Mucosa of gallbladder (tissue), 1 donor: ENCODE measurements at places on chromosomes 4 and X. TPM values are rescaled to one million over a fixed set of nuclear protein-coding genes. Genes with fewer than 3 reads are reported as not detected.
A peak's percentile ranks its signal among the peaks of the same experiment; 100 is the strongest.

DNA sequence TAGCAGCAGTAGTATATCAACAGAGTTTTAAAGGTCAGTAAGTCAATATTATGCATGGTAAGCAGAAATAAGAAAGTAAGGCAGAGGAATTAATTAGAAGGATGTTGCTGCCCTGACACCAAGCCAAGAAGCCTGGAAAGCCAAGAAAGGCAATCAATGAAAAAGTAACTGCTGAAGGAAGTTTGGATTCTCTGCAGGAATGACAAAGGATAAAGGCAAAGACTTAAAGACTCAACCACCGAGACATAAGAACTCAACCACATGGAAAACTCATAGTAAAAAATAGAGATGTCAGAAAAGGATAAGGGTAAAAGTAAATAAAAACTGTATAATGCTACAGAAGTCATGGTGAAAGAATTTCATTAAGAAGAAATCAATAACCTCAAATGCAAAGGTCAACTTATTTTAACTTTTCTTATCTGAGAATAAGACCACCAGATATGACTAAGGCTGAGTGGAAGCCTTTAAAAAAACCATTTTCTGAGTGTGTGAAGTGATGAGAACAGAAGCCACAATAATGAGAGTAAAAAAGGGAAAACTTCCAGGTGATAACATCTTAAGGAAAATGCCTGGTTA is 55.2 kb downstream of the NEK1 start:
- DNase-seq, result peak; percentile 17

- DNase-seq, result peak; percentile 45
These were observed 35.7 kb downstream of the ACE2 start for GRCh38 chrX:15564981-15565579.

The SNCA gene
- 6.1 TPM for total RNA-seq

- no peak for DNase-seq
These were observed 134.2 kb downstream of the DCLK2 start for GRCh38 chr4:150212485-150212884.

- no peak for DNase-seq
These were observed 224.9 kb downstream of the FAT4 start for GRCh38 chr4:125539691-125540090.

GRCh38 chr4:139154538-139154937 is 22.5 kb downstream of the ELF2 start:
- DNase-seq, result no peak

DNA sequence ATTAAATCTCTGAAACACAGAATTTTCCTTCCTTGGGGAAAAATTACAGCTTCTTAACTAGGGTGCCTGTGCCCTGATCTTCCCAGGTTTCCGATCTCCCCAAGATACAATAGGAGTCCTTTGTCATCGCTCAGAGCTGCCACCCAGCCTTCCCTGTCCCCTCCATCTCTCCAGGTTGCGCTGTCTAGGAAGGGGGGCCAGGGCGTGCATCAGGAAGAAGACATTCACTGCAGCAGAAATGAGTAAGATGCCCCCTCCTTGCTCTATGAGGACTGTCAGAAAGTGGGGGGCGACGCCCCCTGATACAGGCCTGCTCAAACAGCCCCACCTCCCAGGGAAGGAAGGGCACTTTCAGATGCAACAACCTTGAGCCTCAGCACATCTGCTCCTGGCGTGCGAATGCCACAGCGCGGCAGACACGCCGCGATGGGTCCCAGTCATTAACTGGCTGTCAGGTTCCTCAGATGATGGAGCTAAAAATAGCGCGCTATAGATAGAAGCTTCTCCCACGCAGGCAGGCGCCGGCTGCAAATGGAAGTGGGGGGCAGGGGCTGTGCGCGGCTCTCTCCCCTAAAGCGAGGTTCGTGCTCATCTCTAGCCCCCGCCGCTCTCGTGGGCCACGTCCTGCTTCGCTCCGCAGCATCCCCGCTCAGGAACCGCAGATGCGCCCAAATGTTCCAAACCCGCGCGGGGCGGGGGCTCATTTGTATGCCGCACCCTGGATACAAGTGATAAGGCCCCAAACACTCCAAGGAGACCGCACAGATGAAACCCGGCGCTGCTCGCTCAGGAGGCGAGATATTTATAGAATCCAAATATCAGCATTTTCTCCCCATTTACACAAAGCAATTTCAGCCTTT is 57.6 kb upstream of the LGI2 start:
- DNase-seq, result no peak

The ZRSR2 gene
- 11.7 TPM for total RNA-seq

- DNase-seq, result no peak
These were observed 33.3 kb upstream of the RBBP7 start for GRCh38 chrX:16903274-16904022.

The MAML3 gene
- 13.9 TPM for total RNA-seq

- no peak for DNase-seq
These were observed 6.9 kb upstream of the AFF1 start for GRCh38 chr4:86927843-86928395.

DNA sequence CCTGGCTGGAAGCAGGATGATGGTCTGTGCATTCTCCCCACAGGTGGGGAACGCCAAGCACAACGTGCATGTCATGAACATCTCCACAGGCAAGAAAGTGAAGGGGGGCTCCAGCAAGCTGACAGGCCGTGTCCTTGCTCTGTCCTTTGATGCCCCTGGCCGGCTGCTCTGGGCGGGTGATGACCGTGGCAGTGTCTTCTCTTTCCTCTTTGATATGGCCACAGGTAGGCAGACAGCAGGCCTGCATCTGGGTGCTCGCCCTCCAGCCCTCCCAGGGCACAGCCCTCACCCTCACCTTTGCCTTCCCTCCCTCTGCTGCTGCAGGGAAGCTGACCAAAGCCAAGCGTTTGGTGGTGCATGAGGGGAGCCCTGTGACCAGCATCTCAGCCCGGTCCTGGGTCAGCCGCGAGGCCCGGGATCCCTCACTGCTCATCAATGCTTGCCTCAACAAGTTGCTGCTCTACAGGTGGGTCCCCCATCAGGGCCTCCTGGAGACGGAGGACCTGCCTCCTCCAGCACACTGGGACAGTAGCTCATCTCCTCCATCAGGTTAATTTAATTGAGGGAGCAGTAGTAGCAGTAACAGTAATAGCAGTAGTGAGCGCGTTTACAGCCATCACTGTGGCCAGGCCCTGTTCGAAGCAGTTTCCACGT is 4.6 kb downstream of the WDR13 start:
- no peak for DNase-seq

DNA sequence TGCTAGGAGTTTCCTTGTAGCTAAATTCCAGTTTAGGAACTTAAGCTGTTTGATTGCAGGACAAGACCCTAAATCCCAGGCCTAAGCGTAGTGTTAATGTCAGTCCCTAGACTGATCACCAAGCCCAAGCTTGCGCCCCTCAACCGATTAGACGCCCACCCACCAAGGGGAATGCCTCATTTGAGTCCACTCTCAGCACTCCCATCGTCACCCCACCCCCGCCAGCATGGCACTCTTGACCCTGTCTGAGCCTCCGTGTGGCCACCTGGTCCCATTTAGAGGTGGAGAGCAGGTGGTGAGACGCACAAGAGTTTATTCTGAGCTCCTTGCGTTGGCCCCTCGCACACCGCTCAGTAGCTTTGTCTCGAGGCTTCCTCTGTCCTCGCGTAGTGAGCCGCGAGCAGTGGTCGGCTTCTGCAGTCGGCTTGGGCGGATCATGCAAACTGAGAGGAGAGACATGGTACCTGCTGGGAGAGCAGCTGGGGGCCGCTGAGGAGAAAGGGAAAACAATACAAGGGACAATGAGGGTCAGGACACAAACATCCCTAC is 48.5 kb upstream of the ZNF157 start:
- no peak for DNase-seq

GRCh38 chrX:149207518-149207917 is 297.6 kb downstream of the IDS start:
- no peak for DNase-seq
